Endothelial cell (in vitro differentiated cells): ENCODE measurements at places on chromosomes 13 and 19.

GRCh38 chr19:44777715-44778347 is at the start of gene CBLC:
TSS of gene CBLC (plus strand) at chr19:44777890. CDS start at chr19:44777932, 42 bp downstream.
- DNase-seq, result peak; percentile 34

DNA sequence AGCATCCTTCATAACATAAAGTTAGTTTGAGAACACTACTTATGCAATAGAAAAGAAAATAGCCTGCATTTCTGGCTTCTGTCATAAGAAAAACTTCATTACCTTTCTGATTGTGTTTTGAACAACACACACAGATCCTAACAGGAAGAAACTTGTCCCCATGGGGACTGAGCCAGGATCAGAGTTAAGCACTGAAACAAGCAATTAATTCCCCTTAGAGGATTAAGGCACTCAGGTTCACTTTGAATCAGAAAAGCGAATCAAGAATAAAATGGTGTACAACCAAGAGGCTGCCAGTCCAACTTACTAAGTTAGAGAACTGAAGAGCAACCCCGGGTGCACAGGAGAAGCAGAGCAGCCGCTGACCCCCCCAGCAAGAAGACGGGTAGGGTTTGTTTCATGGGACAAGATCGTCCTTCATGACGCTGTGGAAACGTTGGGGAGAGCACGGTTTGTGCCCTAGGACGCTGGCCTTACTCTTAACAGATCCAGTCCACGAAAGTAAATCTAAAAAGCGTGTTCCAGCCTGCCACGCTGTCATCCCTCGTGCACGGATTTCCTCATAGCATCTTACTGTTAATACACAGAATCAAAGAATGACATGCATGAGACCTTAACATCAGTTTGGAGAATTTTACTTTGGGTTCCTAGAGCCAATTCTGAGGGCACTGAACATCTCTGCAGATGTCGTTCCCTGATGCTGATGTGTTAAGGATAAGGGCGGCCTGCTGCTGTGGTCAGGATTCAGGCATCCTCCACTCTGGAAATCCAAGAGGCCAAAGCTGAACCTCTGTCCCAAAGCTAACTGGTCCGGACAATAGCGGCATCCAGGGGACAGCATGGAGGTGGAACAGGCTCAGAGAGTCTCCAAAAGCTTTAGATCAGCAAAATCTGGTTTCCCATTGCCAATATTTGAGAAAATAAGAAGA is 46.4 kb downstream of the GGACT start:
- no peak for DNase-seq

DNA sequence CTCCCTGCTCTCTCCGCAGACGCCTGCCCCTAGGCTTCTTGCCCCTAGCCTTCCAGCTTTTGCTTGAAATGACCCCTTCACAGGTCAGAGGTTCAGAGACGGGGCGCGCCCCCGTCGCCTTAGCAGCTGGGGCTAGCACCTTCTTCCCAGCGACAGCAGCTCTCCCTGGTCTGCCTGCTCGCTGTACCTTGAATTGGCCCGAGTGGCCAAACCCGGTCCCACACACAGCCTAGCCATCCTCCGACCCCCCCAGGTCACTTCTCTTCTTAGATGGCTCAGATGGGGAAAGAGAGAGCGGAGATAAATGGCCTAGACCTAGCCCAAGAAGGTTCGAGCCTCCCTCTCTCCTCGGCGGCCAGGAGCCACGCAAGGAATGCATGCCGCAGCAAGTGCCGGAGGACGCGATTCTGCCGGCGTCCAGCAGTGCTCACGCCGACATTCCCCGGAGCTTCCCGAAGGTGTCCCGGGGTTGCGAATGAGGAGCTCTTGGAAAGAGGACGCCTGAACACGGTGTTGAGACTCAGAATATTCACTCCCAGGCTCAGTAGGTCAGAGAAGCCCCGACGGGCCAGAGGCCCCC is 1.3 kb downstream of the CDX2 start:
- no peak for DNase-seq

GRCh38 chr13:96553796-96554195 is 440.5 kb downstream of the OXGR1 start:
- DNase-seq, result no peak

- peak; percentile 89 for DNase-seq
These were observed 9.4 kb downstream of the HRC start for GRCh38 chr19:49145573-49146407.

DNA sequence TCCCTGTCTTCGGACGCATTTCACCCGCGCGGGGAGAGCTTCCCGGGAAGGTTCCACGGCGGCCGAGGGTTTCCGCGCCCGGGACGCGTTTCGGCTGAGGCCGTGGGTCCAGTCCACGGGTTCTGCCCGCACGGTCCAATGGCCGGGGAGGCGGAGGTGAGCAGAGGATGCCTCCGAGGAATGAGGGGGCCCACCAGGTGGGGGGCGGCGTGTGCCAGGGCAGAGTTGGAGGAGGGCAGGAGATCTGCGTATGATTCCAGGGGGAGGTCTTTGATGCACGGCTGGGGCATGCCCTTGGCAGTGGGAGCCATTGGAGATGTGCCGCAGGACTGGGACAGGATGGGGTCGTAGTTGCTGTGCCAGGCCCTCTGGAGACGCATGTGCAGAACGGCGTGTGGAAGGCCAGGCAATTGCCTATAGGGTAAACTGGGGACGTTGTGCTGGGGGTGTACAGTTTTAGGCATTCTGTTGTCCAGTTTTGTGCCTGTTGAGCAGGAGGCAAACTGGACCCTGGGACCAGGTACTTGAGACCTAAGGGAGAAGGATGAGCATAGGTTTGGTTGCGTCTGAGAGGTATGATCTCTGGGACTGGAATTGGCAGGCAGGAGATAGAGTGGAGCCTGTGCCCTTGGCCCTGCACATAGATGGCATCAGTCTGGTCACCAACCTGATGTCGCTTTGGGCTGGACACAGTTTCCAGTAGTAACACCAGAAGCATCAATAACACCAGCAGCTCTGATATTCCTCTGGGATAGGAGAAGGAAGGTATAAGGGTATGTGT is 751 bp downstream of the ZNF584 start:
- peak; percentile 21 for DNase-seq

- DNase-seq, result peak; percentile 18
These were observed at the start of gene SERP2 for GRCh38 chr13:44373601-44374347. TSS of gene SERP2 (plus strand) at chr13:44373824. CDS start at chr13:44374026, 202 bp downstream.

- DNase-seq, result no peak
These were observed 3.3 kb upstream of the IGFL2 start for GRCh38 chr19:46144756-46145155.

DNA sequence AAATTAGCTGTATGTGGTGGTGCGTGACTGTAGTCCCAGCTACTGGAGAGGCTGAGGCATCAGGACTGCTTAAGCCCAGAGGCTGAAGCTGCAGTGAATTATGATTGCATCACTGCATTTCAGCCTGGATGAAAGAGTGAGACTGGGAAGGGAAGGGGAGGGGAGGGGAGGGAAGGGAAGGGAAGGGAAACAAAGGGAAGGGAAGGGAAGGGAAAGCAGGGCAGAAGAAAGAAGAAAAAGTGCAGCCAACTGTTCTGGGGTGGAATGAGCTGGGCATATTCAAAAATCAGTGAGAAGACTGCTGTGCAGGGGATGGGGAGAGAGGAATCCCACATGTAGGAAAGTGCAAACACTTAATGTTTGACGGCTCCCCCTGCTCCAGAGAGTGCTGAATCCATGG is 905.5 kb downstream of the UQCRFS1 start:
- DNase-seq, result no peak

GRCh38 chr13:50587645-50588373 is 255.7 kb downstream of the DLEU7 start:
- DNase-seq, result no peak

DNA sequence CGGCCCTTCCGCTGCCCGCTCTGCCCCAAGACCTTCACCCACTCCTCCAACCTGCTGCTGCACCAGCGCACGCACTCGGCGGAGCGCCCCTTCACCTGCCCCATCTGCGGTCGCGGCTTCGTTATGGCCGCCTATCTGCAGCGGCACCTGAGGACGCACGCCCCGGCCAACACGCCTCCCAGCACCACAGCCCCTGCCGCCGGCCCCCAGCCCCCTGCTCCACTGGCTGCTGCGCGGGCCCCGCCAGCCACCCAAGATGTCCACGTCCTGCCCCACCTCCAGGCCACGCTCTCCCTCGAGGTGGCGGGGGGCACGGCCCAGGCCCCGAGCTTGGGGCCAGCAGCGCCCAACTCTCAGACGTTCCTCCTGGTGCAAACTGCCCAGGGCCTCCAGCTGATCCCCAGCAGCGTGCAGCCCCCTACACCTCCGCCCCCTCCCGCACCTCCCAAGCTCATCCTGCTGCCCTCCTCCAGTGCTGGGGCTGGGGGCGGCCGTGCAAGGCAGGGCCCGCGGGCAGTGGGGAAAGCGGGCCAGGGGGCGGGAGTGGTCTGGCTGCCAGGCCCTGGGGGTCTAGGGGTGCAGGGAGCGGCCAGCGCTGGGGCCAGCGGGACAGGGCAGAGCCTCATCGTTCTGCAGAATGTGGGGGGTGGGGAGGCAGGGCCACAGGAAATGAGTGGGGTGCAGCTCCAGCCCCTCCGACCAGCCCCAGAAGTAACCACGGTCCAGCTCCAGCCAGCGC is 1.9 kb upstream of the NAT14 start:
- no peak for DNase-seq

- DNase-seq, result no peak
These were observed 355.9 kb downstream of the DCT start for GRCh38 chr13:94123557-94123956.

DNA sequence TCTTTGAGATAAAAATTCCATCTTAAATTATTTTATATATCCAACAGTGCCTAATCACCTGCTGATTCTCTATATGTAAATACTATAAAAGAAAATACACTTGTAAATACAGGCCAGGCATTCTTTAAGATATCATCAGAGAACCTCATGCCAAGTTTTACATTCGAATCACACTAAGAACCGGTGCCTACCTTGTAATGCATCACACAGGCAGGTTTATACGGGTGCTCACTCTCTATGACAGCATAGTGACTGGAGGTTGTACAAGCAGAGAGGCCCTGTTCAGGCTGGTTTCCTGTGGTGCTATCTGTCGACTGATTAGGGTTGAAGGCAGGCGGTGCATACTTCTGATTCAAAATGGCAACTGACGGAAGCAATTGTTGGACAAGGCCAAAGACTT is 141.3 kb upstream of the FBXL3 start:
- DNase-seq, result no peak

- no peak for DNase-seq
These were observed 10.4 kb downstream of the KDM4B start for GRCh38 chr19:4979211-4979807.

GRCh38 chr13:72782717-72783116 is 784 bp downstream of the PIBF1 start:
- DNase-seq, result no peak

GRCh38 chr19:36032251-36033104 is at the start of gene CLIP3:
TSS of gene CLIP3 (minus strand) at chr19:36032873. CDS start at chr19:36032357, 516 bp downstream.
- peak; percentile 73 for DNase-seq

DNA sequence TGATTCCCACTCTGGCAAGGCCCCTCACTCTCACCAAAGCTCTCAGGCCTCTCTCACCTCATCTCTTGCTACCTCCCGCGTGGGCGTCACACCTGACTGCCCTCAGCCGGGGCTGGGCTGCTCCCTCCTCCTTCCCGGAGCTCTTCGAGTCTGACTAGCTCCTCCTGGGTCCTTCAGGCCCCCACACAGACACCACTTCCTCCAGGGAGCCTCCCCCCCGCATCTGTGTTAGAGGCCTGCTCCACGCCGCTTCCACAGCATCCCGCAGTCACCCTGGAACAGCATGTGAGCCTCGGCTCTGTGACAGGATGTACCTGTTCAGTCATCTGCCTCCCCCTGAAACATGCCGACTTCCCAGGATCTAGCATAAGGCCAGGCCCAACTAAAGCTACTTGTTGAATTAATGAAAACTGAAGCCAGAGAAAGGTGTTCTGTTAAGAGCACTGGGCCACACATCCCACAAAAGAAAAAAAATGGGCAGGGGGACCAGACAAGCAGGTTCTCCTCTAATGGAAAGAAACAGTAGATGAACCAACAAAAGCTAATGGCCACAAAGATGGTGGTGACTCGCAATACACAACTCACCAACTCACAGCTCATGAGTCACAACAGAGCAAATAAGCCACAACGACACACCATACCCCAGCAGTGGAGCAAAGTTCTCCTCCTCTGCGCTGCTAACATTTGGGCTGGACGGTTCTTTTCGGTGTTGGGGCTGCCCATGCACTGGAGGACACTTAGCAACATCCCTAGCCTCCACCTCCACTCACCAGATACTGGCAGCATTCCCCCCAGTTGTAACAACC is 3.0 kb downstream of the PPP6R1 start:
- DNase-seq, result no peak

- no peak for DNase-seq
These were observed 2.1 kb upstream of the DPY19L3 start for GRCh38 chr19:32403291-32403995.

DNA sequence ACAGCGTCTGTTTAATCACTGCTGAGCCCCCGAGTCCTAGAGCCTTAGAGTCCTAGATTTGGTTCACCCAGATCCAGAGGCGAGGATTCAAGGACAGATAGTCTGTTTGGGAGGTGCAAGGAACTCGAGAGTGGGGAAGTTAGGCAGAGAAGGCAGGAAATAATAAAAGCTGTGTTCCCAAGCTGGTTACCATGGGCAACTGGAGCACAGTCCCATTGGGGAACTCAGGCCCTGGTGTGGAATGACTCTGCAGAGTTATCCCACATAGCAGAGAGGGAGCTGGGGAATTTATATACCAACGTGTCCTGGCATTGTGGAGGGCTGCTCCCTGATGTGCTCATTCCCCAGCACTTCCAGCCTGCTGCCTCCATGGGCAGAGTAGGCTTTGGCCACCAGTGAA is 9.7 kb downstream of the IGSF23 start:
- DNase-seq, result peak; percentile 34

DNA sequence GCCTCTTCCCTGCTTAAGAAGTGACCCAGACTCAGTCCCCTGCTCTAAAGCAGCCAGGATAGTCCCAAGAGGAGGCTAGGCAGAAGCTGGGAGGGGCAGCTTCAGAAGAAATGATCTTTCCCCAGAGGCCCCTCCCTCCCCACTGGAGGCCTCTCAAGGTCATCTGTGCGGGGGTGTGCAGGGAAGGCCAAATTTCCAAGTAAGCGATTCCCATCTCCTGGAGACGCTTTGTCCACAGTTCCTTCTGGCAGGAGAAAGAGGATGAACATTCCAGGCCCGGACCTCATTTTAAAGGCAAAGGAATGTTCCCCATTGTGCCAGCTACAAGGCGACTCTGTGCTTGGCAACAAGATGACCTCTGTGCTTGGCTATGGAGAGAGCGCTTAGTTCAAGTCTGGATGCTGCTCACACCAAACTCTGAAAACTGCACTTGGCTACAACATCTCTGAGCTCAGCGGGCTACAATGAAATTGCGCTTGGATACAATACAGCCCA is 23.5 kb downstream of the COL5A3 start:
- no peak for DNase-seq

DNA sequence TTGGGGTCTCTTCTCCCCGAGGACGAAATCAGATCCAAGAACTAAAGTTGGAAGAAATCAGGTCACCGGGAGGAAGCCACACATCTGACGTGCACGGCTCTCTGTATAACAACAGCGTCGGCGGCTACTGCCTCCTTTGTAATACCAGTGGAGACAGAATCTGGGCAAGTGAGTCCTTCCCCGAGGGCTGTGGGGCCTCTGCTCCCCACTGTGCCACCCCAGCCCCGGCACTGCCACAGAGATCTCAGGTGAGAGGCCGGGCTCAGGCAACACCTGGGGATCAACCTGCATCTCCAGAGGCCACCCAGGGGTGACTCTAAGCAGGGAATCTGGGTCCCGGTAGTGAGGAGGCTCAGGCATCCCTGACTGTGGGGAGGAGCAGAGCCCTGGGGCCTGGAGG is 33.7 kb upstream of the C13orf46 start:
- DNase-seq, result no peak

GRCh38 chr13:26382835-26383234 is 128.9 kb downstream of the CDK8 start:
- DNase-seq, result no peak

- no peak for DNase-seq
These were observed 422.3 kb upstream of the GPC6 start for GRCh38 chr13:92804346-92804745.

- DNase-seq, result no peak
These were observed 788.9 kb downstream of the UQCRFS1 start for GRCh38 chr19:28424077-28424476.
